ENCODE measurements at places on chromosomes 2 and 18.
A peak's percentile ranks its signal among the peaks of the same experiment; 100 is the strongest.

DNA sequence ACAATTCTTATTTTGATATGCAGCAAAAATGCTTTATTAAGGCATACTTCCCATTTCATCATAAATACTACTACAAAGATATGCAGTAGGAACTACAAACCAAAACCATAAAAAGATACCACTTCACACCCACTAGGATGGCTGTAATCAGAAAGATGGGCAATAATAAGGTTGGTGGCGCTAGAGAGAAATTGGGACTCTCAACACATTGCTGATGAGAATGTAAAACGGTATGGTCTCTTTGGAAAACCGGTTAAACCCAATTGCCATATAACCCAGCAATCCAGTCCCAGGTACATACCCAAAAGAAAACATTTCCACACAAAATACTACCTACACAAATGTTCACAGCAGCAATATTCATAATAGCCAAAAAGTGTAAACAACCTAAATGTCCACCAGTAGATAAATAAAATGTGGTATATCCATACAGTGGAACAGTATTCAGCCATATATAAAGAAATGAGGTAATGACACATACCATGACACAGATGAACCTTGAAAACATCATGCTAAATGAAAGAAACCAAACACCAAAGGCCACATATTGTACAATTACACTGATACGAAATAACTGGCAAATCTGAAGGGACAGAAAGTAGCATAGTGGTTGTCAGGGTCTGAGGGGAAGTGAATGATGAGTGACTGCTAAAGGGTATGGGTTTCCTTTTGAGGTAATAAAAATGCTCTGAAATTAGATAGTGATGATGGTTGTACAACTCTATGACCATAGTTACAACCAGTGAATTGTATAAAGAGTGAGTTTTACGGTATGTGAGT is 12.7 kb downstream of the SP3 start:
- no peak for DNase-seq

GRCh38 chr2:237529452-237530402 is 36.6 kb upstream of the PRLH start:
- no peak for DNase-seq

DNA sequence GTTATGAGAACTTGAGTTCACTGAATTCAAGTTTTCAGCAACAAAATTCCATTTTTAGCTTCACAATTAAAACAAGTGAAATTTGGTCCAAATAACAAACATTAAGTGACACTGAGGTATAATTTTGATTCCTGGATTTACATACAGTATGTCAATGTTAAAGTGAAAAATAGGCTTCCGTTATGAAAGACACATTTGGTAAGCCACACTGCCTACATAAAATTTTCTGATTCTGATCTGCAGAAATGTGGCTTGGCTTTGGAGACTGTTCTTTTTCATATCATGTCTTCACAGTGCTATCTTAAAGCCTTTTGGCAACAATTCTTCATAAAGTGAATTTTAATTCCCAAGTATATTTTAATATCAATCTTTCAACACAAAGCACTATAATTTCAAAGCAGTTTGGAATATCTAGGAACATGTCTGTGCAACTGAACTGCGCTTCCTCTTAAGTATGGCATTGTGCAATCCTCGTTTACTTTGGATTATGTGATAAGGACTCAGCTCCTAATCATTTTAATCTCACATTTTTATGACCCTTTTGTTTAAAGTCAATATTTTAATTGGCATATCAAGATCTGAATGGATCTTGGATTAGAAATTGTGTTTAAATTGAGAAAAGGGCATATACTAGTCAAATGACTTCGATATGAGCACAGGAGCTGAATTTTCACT is 60.0 kb downstream of the RBMS1 start:
- DNase-seq = no peak

GRCh38 chr2:199055336-199055735 is 402.4 kb downstream of the SATB2 start:
- DNase-seq = no peak

DNA sequence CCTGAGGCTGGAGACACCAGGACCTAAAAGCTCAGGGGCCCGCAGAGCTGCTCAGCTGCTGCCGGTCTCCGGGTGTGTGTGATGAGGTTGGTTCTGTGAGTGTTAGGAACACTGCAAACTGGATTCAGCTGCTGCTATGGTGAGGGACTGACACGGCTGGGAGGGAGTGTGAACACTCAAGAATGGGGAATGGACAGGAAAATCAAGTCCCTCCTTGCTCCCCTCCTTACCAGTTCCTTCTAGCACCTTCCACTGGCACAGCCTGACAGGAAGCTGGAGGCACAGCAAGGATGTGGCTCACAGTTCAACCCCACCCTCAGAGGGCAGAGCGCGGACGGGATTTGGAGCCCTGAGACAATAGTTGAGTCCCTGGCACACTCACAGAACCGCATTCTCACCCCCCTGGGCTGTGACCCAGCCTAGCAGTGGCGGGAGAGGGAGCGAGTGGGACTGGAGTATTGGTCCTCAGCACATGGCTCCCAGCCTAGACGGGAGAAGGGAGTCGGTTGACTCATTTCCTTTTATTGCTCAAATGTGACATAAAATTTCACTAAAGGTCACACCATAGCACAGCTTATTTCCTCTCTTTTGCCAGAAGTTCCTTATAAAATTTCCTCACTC is 42.5 kb downstream of the LRRC30 start:
- DNase-seq = peak; percentile 70

GRCh38 chr2:146997488-146997887 is 847.3 kb upstream of the ACVR2A start:
- no peak for DNase-seq

- DNase-seq = no peak
These were observed 21.0 kb upstream of the SELENOI start for GRCh38 chr2:26324903-26325302.

GRCh38 chr2:7847321-7847720 is 834.5 kb upstream of the ID2 start:
- DNase-seq = no peak

DNA sequence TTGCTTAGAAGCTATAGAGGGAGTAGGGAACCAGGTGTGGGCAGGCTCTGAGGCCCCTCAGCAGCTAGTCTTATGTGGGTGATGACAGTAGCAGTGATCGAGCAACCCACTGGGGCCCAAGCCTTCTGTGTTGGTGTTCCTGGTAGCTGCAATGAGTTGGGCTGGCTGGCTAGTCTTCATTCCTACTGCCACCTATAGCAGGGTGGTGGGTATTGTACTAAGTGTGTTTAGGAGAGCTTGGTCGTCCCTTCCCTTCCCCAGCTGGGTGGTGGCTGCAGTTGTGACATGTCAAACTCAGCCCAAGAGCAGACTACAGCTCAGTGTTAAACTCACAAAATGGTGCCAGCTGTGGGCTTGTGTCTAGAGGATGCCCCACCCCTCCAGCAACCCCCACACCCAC is 486.1 kb upstream of the UBE2E3 start:
- DNase-seq = no peak

DNA sequence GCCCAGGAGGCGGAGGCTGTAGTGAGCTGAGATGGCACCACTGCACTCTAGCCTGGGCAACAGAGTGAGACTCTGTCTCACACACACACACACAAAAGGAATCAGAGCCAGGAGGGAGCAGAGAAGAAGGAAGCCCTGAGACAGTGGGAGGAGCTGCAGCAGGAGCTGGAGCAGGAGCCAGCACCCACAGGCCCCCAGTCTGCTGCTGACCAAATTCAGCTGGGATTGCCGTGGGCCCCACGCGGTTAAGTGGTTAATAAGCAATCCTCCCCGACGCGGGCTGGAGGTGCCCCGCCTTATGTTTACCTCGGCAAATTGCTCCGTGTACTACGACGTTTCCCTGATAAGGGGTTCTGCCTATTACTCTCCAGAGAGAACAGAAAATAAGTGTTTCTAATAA is 265.3 kb downstream of the TWIST2 start:
- no peak for DNase-seq

DNA sequence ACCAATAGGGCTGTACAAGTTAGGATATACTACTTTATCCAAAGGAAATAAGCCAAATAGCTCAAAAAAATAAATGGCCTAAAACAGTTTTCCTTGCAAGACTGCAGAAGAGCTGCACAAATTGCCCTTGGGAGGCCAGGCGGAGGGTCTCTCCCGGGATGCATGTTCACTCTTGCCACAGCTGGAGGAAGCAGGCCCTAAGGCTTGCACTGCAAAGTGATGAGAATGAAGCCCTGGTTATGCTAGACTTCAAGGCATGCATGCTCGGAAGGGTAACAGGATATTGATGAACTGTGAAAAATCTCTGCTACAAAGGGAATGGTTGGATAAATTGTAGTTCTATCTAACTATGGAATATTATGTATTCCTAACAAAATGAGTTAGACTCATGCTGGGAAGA is 27.5 kb upstream of the LDLRAD4 start:
- no peak for DNase-seq

GRCh38 chr2:117957616-117958015 is 56.3 kb downstream of the CCDC93 start:
- DNase-seq = no peak

GRCh38 chr2:19774805-19775176 is 127.0 kb downstream of the TTC32 start:
- no peak for DNase-seq

DNA sequence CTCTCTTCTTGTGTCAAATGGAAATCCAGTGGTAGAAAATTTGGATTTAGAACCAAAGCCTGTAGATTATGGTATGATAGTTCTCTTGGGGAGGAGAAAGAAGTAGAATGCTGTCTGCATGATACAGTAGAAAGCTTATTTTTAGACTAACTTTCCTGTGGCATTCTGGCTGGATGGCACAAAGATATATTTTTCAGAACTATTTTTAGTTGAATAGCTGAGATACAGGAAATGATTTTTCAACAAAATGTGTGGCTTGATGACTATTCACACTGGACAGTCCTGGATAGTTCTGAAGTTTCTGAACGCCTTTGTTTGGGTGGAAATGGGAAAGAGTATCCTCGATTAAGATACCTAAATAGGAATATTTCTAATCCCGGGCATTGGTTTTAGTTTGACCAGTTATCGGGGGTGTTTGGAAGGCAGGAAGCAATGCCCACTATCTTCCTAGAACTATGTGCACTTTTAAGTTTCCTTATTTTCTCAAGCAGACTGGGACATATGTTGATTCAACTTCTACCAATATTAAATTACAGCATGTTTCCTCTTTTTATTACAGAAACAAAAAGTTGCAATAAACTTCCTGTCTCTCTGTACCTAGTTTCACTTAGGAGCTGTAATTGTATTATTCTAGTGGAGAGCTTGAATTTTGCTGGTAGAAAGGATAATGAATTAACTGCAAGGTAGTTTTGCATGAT is 32.1 kb downstream of the GDF7 start:
- DNase-seq = no peak

GRCh38 chr2:17160594-17160993 is 357.6 kb downstream of the RAD51AP2 start:
- no peak for DNase-seq

DNA sequence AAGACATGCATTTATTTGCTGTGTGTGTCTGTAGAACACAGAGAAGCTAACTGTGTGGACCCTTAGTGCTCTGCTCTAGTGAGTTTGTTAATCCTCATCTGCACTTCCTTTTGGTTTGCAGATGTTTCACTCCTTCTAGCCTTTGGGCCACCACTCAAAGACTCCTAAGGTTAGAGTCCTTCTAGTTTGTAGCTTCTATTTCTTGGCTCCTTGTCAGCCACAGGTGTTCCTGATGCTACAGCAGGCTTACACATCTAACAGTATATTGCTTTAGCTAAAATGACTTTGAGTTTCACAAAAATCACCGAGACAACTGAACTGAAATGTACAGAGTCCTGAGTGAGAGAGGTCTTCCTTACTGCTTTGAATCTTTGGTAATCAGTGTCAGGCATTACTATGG is 551.4 kb downstream of the NRXN1 start:
- DNase-seq = no peak

GRCh38 chr2:226020956-226021355 is 621.4 kb downstream of the NYAP2 start:
- DNase-seq = no peak

DNA sequence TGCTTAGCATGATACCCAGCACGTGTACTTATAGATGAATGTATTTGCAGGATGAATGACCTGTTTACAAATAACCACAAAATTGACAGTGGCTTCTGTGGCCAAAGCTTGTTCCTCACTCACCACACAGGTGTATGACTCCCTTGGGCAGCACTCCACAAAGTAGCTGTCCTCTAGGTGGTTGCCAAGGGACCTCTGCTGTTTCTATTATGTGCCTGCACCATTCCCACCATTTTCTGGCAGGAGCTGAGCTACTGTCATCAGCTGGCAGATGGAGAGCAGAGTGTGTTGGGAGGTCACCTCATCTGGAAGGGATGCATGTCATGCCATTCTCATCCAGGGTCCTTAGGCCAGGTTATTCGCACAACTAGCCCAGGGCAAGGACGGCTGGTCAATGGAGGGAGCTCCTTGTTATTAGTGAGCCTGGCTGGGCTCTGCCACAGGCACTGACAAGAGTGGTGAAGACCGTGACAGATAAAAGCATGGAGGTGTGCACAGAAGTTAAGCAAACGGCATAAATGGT is 37.1 kb upstream of the TRIB2 start:
- DNase-seq = no peak

DNA sequence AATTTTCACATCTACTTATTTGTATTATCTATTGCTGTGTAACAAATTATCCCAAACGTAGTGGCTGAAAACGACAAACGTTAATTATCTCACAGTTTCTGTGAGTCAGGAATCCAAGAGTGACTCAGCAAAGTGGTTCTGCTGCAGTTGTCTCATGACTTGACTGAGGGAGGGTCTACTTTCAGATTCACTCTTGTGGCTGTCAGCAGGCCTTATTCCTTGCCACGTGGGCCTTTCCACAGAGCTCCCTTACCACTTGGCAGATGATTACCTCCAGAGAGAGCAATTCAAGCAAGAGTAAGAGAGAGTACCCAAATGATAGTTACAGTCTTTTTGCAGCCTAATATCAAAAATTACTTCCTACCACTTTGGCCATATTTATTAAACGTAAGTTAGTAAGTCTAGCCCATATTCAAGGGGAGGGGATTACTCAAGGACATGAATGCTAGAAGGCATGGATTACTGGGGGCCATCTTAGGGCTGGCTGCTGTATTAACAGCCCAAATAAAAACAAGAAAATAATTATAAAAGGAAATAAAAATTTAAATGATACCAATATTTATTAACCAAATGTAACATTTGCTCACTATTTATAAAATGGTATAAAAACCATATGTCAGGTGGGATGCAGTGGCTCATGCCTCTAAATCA is 48.7 kb upstream of the NBEAL1 start:
- peak; percentile 39 for DNase-seq

GRCh38 chr2:20307311-20307710 is 43.3 kb downstream of the PUM2 start:
- DNase-seq = no peak

DNA sequence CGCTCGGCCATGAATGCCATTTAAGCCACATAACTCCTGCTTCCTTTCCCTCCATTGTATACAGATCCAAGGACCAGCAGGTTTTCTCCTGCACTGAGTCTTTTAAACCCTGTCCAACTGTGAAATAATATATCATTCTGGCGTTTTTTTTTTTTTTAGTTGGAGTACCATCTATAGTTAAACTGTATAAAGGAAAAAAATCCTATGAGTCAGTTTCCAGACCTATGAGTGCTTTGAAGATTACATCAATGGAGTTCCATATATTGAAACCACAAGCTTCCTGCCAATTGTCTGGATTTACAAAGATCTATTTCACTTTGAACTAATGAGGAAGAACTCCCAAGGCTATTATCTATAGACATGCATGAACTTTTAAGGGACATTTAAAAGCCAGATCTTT is 2.4 kb upstream of the MALT1 start:
- peak; percentile 4 for DNase-seq
